ENCODE measurements at places on chromosomes 6 and 20.

- no peak for DNase-seq
Measured at GRCh38 chr6:139037490-139037889, 8.9 kb downstream of the ABRACL start.

- DNase-seq: no peak
Measured at GRCh38 chr6:98769546-98769945, 64.8 kb upstream of the POU3F2 start.

- DNase-seq: no peak
Measured at GRCh38 chr6:79301290-79301689, 66.8 kb upstream of the HMGN3 start.

GRCh38 chr6:116767715-116768114 lies 2.2 kb upstream of the FAM162B start:
- no peak for DNase-seq

DNA sequence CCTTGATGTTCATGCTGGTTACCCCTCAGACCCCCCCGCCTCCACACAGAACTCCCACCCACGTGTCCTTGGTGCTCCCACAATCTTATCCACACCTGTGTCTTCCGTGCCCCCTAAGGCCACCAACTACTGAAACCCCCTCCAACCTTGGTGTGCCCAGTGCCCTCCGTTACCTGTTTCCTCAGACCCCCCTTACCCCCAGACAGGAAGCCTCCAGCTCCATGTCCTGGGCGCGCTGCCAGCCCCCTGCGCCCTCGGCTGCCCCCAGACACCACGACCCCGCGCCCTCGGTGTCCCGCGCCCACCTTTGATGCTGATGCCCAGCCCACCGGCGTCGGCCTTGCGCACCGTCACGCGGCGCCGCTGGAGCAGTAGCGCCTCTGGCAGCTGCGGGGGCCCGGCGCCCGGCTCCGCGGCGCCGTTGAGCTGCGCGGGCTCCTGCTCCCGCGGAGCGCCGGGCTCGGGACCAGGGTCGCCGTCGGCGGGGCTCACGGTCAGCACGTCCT lies 504 bp downstream of the SNTA1 start:
- DNase-seq: no peak

DNA sequence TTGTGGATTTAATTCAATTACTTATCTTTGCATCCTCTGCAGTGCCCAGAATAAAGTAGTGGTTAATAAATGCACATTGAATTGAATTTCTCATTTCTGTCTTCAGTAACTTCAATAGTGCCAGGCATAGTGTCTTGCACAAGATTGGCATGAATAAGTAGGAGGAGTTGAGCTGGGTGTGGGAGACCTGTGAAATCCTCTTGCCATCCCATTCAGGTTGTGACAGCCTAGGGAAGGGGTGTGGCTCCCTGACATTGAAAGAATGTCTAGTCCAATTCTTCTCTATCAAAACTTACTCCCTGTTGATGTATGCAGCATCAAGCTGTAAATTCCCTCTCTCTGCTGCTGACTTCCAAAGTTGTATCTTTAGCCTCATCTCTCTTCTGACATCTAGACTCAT lies 73.2 kb downstream of the CDH22 start:
- no peak for DNase-seq

Data from cardiac septum (tissue), 1 donor.